Posterior cingulate gyrus (tissue), 11 donors: ENCODE measurements at places on chromosomes 13 and 19.

GRCh38 chr13:102002287-102002686, 399.6 kb downstream of the FGF14 start:
- no peak for DNase-seq

DNA sequence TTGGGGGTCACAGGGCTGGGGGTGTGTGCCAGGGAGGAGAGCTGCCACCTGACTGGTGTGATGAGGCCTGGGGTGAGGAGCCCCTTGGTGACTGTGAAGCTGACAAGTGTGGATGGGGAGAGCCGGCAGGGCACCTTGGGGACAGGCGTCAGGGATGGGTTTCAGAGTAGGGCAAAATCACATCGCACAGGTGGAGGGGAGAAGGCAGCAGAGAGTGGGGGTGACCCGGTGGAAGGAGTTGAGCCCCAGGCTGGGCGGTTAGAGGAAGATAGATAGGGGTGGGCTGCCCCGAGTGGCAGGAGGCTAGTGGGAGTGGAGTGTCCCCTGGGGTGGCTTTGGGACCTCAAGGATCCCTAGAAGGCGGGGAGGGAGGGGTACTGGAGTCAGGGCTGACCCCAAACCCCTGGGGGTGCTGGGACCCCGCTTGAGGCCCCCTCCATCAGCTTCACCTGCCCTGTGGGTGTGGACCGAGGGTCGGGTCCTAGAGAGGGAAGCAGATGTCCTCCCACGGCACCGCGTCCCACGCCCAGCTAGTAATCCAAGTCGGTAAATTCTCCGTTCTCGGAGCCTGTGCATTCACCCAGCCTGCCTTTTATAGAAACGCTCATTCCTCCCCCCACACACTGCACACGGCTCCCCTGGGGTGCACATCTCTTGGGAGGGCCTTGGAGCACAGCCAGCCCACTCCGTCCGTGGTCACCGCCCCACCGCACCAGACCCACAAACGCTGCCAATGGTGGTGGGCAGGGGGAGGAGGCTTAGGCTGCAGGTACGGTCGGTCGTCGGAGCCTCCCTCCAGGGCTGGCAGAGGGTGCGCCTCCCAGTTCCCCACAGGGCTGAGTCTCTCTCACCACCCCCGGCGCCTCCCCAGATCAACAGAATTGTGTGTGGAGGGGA, 2.4 kb downstream of the CTXN1 start:
- DNase-seq = peak; percentile 86

DNA sequence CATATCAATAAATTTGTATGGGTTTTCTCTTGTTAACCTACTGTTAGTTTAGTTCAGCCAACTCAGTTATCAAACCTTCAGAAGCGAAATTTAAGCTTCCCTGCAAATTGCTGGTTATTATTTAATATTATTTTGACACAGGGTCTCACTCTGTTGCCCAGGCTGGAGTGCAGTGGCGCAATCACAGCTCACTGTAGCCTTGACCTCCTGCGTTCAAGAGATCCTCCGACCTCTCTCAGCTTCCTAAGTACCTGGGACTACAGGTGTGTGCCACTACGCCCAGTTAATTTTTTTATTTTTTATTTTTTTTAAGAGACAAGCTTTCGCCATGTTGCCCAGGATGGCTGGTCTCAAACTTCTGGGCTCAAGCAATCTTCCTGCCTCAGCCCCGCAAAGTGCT, 6.2 kb downstream of the CAB39L start:
- no peak for DNase-seq

DNA sequence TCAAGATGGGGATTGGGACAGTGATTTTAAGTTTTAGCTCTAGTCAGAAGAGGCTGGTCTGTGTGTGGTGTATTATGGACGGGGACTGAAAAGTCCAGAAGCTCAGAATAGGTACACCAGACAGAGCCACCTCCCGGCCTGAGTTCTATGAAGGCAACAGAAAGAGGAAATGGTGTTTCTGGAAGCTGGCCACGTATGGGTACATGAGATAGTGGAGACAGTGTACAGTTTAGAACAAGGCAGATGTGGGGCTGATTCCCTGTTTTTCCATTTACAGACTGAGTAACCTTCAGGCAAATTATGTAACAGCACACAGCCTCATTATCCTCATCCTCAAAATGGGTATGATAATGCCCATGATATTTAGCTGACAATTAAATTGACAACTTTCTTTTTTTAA, 1.3 kb downstream of the ZNF175 start:
- DNase-seq = no peak

DNA sequence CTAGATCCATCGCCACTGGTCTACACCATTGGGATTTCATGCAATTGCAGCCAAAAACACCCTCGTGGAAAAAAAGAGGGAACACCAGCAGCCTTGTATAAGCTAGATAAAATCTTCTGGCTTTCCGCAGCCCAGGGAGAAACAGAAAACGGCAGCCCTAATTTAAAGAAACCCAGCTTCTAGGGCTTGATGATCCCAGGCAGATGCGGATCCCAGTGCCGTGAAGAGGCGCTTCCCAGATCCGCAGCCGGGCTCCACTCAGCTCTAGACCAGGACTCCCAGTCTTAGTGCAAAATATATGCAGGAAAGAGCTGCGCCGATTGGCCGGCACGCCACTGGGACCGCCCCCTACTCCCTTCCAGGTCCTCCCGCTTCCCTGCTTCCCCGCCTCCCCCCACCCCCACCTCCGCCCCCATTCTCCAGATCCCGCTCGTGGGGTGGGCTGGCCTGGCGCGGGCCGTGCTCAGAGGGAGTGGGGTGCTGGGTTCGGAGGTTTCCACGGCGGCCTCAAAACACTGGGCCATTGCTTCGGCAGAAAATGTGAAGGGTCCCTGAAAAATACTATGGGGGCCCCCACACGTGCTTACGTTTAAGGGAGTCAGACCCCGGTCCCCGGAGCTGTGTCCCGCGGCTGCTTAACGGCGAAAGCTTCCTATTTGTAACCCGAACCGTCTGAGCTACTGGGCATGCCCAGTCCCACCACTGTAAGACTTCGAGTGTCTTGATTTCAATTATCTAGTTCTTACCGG, 63.1 kb downstream of the SERP2 start:
- peak; percentile 95 for DNase-seq

GRCh38 chr19:19109601-19110000, 28.7 kb downstream of the TMEM161A start:
- peak; percentile 56 for DNase-seq

DNA sequence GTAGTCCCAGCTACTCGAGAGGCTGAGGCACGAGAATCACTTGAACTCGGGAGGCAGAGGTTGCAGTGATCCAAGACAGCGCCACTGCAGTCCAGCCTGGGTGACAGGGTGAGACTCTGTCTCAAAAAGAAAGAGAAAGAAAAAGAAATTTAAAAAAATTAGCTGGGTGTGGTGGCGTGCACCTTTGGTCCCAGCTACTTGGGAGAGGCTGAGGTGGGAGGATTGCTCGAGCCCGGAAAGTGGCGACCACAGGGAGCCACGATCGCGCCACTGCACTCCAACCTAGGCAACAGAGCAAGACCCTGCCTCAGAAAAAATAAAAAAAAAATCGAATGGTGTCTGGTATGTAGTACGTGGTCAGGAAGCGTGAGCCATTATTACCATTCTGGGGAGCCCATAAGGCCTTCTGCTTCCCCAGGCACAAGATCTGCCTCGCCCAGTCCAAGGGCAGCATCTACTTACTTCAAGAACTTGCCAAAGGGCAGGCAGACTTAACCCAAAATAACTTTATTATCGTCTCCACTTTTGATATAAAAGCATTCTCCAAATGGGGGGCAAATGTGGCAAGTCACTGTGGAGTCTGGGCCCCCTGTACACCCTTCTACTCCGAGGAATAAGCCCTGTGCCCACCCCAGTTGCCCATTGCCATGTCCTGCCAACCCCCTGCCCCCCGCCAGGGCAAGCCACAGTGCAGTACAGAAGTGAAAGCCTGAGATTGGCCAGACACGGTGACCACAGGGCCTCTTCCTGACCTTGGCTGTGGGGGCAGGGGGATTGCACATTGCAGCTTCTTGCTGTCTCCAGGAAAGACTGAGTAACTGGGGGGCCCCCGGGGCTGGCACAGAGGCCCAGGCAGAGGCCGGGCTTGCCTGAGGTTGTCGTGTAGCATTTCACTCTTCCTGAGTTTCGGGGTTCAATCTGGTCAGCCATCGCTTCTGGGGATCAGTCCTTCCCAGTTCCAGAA, 12.6 kb downstream of the CCL25 start:
- DNase-seq = no peak

DNA sequence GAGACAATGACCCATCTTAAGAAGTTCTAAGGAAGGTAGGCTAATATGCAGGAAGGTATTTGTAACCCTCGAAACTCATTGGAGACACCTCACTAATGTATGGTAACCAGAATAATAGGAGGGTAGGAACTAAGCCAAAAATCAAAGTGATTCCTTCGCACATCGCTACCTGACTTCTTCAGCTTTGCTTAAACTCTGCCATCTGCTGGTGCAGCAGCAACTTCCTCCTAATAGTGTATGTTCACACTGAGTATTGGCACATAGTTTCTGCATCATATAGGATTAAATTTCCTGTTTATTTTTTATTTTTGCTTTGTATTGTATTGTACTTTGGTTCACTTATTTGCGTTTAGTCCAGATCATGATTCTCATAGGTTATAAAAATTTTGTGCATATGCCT, 676.2 kb downstream of the GPC5 start:
- no peak for DNase-seq

DNA sequence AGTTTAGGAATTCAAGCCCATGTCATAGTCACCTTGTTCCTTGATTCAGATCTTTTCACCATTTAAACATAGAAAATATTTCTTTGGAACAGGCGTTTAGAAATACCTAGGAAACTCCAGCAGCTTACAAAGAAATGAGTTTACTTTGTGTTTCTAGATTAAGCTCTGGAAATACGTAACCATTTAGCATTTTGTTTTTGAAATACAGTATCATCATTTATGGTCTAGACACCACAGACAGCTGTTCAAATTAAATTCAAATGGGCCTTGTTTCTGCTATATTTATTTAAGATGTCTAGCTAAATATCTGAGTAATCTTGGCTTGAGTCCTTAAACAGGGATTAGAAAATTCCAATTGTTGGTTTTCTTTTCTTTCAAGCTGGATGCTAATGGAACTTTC, 228.5 kb downstream of the NDFIP2 start:
- no peak for DNase-seq

- DNase-seq = peak; percentile 24
These were observed 277.9 kb upstream of the SPRY2 start for GRCh38 chr13:80618781-80619180.

DNA sequence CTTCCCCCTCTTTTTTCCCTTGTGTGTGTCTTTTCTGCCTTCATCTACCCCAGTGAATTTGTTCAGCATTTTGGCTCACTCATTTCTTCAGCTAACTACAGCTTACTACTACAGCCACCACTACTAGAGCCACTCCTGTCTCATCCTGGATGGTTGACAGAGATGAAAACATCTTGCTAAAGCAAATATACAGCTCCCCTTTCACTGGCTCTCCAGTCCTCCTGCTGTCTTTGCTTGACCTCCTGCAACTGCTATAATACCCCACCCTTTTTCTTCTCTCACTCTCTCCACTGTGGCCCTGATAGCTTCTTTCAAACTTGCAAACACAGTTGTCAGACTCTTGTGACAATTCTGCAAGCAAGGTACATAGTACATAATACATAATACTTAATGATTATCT, 523.6 kb downstream of the DCT start:
- no peak for DNase-seq

DNA sequence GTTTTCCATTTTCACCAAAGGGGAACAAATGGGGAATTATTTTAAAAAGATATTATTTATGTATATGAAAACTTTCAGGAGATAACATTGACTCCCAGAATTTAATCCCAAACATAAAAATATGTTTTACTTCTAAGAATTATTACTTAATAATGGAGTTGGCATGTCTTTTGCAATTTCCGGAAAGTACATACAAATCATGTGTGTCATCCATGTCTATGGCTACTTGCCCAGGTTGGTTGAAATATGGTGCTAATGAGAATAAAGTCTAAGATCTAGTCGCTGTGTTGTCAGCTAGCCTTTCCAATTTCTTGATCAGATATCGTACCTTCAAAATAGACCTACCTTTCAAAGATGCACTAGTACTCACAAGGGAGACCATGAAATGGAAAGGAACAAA, 1003.2 kb upstream of the PCDH20 start:
- no peak for DNase-seq

- no peak for DNase-seq
These were observed 9.8 kb downstream of the KBTBD6 start for GRCh38 chr13:41122838-41123237.

GRCh38 chr13:111925146-111925875, 141.6 kb upstream of the SOX1 start:
- DNase-seq = no peak

DNA sequence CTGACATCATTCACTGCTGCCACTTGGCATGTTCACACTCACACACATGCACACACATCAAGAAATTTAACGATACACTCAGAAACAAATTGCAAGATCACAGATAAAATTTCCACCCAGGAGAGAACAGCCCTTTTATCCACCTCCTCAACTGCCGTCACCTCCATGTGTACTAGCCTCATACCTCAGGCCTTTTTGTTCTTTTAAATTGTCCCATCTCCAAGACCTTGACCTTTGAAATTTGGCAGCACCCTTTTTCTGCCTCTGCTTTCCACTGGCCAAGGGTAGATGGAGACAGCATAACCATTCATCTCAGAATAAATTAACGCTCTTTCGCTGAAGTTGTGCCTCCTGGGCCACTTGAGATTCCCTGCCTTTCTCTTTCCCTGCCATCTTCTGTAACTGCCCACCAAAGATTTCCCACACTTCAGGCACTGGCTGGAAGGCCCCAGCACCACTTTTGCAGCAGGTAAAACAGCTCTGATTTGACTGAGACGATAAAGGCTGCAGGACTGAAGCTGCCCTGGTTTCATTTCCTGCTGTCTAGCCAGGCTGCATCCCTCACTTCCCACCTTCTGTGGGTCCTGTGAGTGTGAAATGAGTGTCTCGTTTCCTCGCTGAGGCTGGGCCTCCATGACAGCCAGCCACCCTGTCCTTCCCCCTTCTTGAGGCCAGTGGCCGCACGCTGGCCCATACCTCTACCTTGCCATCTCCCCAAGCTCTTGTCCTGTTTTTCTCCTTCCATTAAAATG, 39.3 kb downstream of the MBNL2 start:
- no peak for DNase-seq

- DNase-seq = no peak
These were observed 12.9 kb downstream of the CEACAM1 start for GRCh38 chr19:42515241-42515832.

- no peak for DNase-seq
These were observed 407.0 kb downstream of the ZNF536 start for GRCh38 chr19:30778961-30779715.

DNA sequence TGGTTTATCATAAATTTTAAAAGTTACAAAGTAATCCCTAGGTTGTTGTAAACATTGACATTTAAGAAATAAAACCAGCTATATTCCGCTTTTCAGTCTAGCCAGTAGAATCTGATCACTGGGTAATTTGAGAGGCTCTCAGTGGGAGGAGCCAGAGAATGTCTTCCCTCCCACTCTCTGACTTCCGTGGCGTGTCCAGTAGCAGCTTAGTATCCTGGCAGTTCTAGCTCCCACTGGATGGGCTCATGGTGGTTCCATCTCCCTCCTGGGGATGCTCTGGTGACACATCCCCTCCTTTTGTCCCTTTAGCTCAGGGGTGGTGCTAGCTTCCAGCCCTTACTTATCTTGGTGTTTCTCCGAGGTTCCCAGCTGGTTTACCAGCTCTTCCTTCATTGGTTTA, 34.5 kb downstream of the MTUS2 start:
- DNase-seq = no peak
